CD4-positive, alpha-beta T cell treated with Interleukin-6 at 100 ng/mL for 8 hours (primary cell): ENCODE measurements at places on chromosomes 1 and 21.

DNA sequence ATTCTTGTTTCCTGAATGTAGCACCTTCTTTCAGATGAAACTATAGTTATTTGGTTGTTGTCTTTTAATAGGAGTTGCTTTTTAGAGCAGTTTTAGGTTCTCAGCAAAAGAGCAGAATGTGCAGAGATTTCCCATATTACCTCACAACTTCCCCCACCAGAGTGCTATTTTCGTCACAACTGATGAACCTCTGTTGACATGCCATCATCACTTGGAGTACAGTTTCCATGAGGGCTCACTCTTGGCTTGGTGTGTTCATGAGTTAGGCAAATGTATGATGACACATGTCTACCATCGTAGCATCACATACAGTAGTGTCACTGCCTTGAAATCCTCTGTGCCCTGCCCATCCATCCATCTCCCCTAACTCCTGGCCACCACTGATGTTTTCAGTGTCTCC is 3.7 kb downstream of the IBA57 start:
- no peak for DNase-seq

DNA sequence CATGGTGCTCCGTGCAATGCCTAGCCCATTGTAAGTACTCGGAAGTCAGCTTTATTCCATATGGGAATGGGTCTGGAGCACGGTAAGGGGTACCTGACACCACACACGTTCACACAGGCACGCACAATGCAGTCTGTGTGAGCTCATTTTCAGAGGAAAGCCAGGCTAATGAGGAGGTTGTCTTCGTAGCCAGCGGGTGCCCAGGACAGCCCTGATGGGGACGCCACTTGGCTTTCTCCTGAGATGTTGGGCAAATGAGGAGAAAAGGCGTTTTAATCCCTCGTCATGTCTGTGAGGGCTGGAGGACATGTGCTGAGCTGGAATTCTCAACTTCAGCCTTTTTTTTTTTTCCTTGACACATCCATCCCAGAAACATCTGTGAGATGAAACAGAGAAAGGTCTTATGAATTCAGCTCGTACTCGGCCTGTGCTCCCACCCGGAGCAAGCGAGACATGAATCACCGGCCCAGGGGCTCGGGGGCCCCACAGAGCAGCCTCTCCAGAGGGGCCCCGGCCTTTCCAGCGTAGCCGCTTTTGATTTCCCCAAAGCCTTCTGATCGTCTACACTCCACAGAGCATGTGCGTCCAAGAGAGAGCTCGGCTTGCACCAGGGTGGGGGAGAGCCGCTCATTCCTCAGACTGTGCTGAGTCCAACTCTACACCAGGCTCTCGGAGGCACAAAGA is 125.1 kb downstream of the EPHB2 start:
- no peak for DNase-seq

DNA sequence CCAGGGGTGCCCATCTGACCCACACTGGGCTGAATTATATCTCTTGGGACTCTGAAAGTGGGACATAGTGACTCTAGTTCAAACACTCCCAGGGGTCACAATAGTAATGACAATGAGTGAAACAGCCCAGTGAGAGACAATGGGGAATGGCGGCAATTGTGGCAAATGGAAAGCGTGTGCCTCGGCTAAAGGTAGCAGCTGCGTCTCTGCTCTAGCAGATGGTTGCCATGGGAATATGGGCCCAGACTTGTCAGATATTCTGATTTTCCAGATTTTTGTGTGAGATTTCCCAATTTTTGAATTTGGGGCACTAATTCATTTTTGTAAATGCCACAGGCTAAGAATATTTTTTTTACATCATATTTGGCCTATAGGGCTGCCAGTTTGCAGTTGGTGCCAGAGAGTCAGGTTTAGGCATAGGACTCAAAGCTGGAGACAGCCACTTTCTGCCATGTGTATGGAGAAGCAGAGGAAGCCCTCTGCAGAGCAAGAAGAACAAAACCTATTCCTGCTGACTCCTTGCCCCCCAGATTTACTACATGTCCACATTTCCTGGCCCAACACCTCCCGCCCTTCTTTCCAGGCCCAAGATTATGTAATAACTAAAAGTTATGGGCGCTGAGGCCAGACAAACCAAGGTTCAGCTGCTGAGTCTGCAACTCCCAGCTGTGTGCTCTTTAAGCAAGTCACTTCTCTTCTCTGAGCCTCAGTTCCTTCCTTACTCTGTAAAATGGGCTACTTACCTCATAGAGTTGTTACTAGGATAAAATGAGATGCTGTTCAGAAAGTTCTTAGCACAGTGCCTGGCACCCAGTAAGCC is 21.6 kb upstream of the PTP4A2 start:
- no peak for DNase-seq

DNA sequence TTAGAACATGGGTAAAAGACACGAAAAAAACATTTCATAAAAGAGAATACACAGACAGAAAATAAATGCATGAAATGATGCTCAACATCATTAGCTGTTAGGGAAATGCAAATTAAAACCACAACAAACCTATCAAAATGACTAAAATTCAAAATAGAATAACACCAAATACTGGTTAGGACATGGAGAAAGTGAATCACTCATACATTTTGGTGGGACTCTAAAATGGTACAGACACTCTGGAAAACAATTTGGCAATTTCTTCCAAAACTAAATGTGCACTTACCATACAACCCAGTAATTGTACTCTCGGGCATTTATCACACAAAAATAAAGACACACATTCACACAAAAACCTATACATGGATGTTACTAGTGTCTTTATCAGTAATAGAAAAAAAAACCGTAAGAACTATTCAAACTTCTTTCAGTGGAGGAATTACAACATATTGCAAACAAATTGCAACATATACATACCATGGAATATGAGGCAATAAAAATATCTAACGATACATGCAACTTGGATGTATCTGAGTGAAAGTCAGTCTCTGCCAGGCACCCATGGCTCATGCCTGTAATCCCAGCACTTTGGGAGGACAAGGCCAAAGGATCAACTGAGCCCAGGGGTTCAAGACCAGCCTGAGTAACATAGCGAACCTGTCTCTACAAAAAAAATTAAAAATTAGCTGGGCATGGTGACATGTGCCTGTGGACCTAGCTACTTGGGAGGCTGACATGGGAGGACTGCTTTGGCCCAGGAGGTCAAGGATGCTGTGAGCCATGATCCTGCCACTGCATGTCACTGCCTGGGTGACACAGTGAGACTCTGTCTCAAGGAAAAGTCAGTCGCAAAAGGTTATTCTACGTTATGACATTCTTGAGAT is 19.6 kb downstream of the HSF2BP start:
- DNase-seq: no peak

DNA sequence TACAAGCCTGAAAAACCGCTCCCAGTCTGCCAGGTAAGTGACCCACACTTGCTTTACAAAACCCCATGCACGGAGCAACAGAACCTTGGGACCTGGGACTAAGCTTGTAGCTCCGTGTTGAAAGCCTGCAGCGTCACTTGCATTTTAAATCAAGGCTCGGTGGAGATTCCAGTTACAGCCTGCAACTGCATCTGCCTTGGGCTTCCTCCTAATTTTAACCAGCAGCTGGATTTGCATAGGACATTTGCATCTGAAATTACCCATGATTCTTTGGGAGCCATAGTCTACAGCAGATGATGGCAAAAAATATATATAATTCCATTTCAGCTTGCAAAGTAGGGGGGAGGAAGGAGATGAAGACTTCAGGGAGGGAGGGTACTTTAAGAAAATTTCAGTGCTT is 62.4 kb upstream of the IGSF21 start:
- DNase-seq: no peak

DNA sequence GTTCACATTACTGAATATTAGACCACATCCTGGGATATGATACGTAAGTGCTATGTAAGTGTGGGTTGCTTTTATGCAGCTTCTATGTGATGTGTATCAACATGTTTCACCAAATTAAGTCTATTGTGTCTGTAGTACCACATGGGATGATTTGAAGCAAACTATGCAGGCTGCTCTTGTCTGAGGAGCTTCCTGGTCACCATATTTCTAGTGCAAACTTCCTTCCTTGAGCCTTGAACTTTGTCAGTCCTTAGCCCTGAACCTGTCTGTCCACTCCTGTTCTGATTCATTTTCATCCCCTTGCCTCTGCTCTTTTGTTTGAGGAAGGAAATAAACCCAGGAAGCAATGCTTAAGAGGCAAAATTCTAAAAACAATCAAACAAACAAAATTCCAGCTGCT is 117.5 kb upstream of the VANGL1 start:
- DNase-seq: no peak

- DNase-seq: no peak
These were observed 33.4 kb upstream of the WNT4 start for GRCh38 chr1:22176258-22176657.

DNA sequence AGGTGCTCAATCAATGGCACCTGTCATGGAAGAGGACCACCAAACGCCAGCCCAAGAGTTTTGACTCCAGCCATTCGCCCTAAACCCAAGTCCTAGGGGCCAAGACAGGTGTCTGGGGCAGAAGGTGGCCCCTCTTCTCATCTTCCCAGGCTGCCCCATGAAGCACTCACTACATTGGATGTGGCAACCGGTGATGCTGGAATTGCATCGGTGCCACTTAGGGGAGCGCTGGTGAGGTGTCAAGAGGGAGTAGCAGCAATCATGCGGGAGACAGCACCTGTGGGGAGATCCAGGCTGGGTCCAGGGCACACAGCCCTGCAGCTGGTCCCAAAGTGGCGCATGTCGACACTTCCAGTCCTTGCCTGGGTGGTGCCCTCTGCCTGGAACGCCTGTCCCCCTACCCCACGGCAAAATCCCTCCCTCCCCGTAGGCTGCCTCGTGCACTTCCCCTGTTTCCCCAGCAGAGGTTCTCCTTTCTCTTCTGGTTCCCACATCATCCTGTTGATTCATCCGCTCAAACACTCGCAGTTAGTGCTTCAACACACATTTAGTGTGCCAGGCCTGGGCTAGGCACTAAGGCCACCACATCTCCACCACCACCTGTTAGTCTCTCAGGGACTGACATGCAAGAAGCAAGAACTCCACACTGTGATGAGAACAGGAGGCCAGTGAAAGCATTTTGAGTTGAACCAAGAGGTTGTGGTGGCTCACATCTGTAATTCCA is 18.5 kb downstream of the PLA2G2D start:
- DNase-seq: peak; percentile 14

GRCh38 chr1:61190618-61191432 is 108.5 kb downstream of the NFIA start:
- DNase-seq: no peak

DNA sequence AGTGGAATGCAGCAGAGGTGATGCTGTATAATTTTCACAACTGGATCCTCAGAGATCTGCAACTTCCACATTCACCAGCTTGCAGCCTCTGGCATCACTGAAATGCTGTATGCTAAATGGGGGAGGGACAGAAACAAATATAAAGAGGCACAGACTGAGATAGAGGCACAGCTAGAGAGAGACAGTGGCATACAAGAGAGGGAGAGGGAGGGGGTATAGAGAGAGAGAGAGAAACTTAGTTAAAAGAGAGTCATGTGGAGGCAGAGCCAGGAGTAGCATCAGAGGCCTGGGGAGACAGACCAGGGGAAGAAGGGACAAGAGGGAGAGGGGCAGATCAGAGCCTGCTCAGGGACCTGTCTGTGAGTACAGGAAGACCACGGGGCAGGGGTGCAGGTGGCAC is 84.5 kb upstream of the GRIK3 start:
- DNase-seq: no peak

DNA sequence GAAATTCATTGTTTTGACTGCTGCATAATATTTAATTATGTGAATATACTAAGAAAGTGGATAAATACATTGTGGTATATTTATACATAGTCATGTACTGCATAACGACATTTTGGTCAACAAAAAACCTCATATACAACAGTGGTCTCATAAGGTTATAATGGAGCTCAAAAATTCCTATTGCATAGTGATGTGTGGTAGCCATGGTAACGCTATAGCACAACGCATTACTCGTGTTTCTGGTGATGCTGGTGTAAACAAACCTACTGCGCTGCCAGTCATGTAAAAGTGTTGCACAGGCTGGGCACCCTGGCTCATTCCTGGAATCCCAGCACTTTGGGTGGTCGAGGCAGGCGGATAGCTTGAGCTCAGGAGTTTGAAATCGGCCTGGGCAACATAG is 52.6 kb upstream of the NHLH2 start:
- DNase-seq: no peak

DNA sequence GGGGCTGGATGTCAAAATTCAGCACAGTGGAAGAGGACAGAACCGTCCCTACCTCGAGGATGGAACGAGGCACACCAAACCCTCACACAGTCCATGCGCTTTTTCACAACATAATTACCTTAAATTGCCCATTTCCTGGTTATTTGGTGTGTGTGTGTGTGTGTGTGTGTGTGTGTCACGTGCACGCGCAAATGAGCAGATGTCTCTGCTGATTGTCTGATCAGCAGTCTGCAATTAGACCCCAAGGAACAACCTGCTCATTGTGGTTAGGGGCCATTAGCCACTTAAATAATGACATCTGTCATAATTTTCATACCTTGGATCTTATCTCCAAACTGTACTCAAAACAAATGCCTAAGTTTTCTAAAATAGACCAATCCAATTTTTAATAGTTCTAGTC is 23.2 kb downstream of the AVPR1B start:
- DNase-seq: no peak

DNA sequence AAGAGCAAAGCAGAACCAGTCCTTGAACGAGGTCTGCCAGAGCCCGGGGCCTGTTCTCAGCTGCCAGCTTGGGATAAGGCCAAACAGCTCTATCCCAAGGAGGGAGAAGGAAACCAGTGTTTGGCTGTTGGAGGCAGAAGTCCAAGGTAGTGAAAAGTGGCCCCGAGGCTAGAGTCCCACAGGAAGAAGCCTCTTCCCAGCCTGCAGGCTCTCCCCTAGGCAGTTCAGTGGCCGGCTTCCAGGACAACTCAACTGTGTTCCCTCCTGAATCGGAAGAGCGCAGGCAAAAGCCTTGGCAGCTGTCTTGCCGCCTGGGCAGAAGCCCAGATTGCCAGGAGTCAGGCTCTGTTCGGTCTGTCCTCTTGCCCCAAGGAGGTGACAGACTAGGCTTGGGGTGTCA is 19.3 kb downstream of the QSOX1 start:
- no peak for DNase-seq

GRCh38 chr1:92346866-92347640 is 48.2 kb downstream of the RPAP2 start:
- DNase-seq: no peak

DNA sequence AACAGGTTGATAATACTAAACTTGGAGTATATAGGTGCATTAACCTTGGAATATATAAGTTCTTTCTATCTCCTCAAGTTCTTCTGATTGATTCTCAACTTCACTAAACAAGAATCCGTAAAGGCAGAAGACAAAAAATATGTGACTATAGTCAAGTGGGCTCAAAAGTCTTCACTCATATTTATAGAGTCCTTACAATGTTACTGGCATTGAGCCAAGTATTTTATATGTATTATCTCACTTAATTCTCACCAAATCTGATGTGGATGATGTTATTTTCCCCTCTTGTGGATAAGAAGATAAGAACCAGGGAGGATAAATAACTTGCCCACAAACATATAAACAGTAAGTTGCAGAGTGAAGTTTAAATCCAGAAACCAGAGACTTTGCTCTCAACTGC is 486.9 kb downstream of the LRRIQ3 start:
- DNase-seq: no peak

GRCh38 chr1:154318386-154318785 is 2.5 kb upstream of the AQP10 start:
- no peak for DNase-seq

- no peak for DNase-seq
These were observed 38.5 kb downstream of the ZBTB18 start for GRCh38 chr1:244089561-244089960.
